SJSA1 (cell line): ENCODE measurements at places on chromosomes 12 and 14. TPM values are rescaled to one million over a fixed set of nuclear protein-coding genes. Genes with fewer than 3 reads are reported as not detected.

- H3K4me1 ChIP-seq: peaks cover 11% of the 10 kb centered on the region
- H3K36me3 ChIP-seq: no peaks in the 10 kb centered on the region
- H3K27me3 ChIP-seq: no peaks in the 10 kb centered on the region
- no peak overlapping the region for H3K4me3 ChIP-seq
- no peak for DNase-seq
Observed at GRCh38 chr14:79483477-79484388, 727.6 kb downstream of the DIO2 start.

The CSRP2 gene
- 113 and 147 TPM in 2 replicates for total RNA-seq

- no peak for DNase-seq
- no peaks in the 10 kb centered on the region; the same call in 1 of the 2 replicates for H3K36me3 ChIP-seq
- no peak overlapping the region for H3K4me3 ChIP-seq
- H3K27me3 ChIP-seq: no peaks in the 10 kb centered on the region
- H3K27ac ChIP-seq: no peak overlapping the region
Observed at GRCh38 chr14:99541211-99541610, 60.0 kb downstream of the CCNK start.

GRCh38 chr12:112801055-112801454 lies 9.5 kb downstream of the RPH3A start:
- 0 out of 2 replicates have a peak, but pooled peaks cover 3% of the 10 kb centered on the region for H3K27me3 ChIP-seq
- H3K4me3 ChIP-seq: no peak overlapping the region
- H3K27ac ChIP-seq: no peak overlapping the region
- H3K36me3 ChIP-seq: no peaks in the 10 kb centered on the region
- no peak for DNase-seq

The ARMH4 gene
- total RNA-seq: 0.29 TPM in 1 of 2 replicates, not detected in the other

The HOTAIR gene
- total RNA-seq: 11.1 and 13.5 TPM in 2 replicates

The KLRC1 gene
- not detected in 2 replicates for total RNA-seq

GRCh38 chr12:110694330-110694901 lies 5.5 kb upstream of the HVCN1 start:
- H3K27ac ChIP-seq: no peak overlapping the region
- H3K36me3 ChIP-seq: no peaks in the 10 kb centered on the region
- H3K4me1 ChIP-seq: peaks cover 8% of the 10 kb centered on the region
- H3K4me3 ChIP-seq: no peak overlapping the region
- peaks cover 7% of the 10 kb centered on the region for H3K27me3 ChIP-seq

- H3K27ac ChIP-seq: no peak overlapping the region
- H3K4me1 ChIP-seq: no peaks in the 10 kb centered on the region
- H3K36me3 ChIP-seq: no peaks in the 10 kb centered on the region
- no peak for DNase-seq
- H3K27me3 ChIP-seq: no peaks in the 10 kb centered on the region
Observed at GRCh38 chr12:4791497-4791896, 71.3 kb downstream of the GALNT8 start.

- no peaks in the 10 kb centered on the region for H3K4me1 ChIP-seq
- H3K4me3 ChIP-seq: no peak overlapping the region
- H3K27ac ChIP-seq: no peak overlapping the region
- no peaks in the 10 kb centered on the region for H3K27me3 ChIP-seq
- H3K36me3 ChIP-seq: no peaks in the 10 kb centered on the region
Observed at GRCh38 chr12:80752464-80752863, 35.8 kb downstream of the MYF5 start.

The GPD1 gene
- not detected in 2 replicates for total RNA-seq

GRCh38 chr12:100061814-100062213 lies 77.1 kb upstream of the ANKS1B start:
- H3K36me3 ChIP-seq: peaks cover 7% of the 10 kb centered on the region
- no peaks in the 10 kb centered on the region for H3K27me3 ChIP-seq
- no peak for DNase-seq
- no peak overlapping the region for H3K4me3 ChIP-seq
- no peak overlapping the region; the same call in 1 of the 2 replicates for H3K27ac ChIP-seq
